ENCODE measurements at places on chromosomes 7 and 10. TPM values are rescaled to one million over a fixed set of nuclear protein-coding genes. Genes with fewer than 3 reads are reported as not detected.
A peak's percentile ranks its signal among the peaks of the same experiment; 100 is the strongest.

DNA sequence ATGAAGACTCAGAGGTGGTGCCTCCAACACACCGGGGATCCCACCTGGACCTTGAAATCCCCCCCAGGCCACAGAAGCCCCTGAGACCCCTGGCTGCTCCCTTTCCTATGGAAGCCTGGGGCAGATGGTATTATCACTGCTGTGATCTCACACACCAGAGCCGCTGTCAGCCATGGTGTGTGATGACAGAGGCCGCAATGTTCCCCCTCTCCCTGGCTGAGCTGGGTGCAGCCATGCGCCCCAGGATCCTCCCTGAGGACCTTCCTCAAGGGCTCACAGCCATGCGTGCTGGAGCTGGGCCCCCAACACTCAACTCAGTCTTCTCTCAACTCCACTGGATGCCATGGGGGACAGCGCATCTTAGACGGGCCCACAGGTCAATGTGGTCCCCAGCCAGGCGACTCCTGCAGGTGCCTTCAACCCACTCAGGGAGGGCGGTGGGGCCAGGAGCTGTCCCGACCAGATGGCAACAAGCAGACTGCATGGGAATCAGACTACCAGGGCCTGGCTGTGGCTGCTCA is 44.9 kb downstream of the VIPR2 start:
- no peaks in the 10 kb centered on the region for H3K27me3 ChIP-seq
- no peaks in the 10 kb centered on the region for H3K36me3 ChIP-seq
- DNase-seq, result no peak
- no peak overlapping the region for H3K27ac ChIP-seq

DNA sequence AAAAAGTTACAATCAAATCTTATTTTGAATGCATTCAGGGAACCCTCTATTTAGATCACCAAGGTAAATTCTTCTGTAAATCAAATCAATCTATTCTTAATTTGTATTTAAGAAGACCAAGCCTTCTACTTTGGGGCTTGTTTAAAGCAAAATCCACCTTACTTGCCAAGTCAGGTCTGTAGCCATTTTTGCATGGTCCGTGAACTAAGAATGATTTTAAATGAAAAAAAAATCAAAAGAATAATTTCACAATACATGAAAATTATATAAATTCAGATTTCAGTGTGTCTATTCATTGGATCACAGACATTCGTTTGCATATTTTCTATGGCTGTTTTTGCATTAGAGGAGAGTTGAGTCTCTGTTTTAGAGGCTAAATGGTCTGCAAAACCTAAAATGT is 59.4 kb downstream of the SYPL1 start:
- H3K36me3 ChIP-seq, result no peaks in the 10 kb centered on the region
- no peak overlapping the region for H3K4me3 ChIP-seq
- H3K27ac ChIP-seq, result no peak overlapping the region
- peaks cover 2% of the 10 kb centered on the region for H3K27me3 ChIP-seq
- peaks cover under 1% of the 10 kb centered on the region for H3K4me1 ChIP-seq
- DNase-seq, result no peak

- no peaks in the 10 kb centered on the region for H3K4me1 ChIP-seq
- no peak overlapping the region for H3K4me3 ChIP-seq
- peaks cover 25% of the 10 kb centered on the region for H3K27me3 ChIP-seq
- no peak overlapping the region for H3K27ac ChIP-seq
- no peaks in the 10 kb centered on the region for H3K36me3 ChIP-seq
- DNase-seq, result no peak
These were observed 12.7 kb downstream of the SCIN start for GRCh38 chr7:12583176-12583575.

DNA sequence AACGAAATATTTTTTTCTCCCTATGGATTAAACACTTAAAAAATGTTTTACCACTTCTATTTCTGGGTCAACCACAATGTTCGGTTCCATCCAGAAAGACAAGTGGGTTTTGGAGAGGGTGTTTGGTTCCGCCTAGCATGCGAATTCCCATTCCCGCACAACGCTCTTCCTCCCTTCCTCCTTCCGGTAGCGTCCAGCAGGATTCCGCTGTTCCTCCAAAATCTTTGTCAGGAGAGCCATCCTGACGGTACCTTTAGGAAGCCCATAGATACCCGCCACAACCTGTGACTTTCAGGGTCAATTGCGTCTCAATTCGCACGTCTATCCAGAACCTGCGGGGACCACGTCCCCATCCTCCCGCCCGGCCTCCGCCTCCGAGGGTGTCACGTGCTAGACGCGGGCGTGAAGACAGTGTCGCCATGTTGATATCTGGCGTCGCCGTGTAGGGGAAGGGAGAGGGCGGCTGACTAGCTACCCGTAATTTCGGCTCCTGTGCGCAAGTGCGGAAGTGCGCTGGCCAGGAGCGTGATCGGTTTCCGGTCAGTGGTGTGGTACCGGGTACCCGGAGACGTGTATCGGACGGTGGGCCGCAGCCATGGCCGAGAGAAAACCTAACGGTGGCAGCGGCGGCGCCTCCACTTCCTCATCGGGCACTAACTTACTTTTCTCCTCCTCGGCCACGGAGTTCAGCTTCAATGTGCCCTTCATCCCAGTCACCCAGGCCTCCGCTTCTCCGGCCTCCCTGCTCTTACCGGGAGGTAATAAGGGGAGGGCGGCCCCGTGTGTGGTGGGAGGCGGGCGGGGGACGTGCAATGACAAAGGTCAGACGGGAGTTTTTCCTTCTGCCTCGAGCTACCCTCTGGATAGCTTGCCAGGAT is at the start of gene SEC23IP:
TSS of gene SEC23IP (plus strand) at position 543 of the 878 bp plus-strand sequence. CDS start at position 596, 53 bp downstream.
- peak within 1 kb of the TSS; percentile 96 for H3K4me3 ChIP-seq
- no peaks in the 10 kb centered on the region for H3K27me3 ChIP-seq
- H3K27ac ChIP-seq, result peak within 1 kb of the TSS; percentile 91
- peaks cover 5% of the 10 kb centered on the region for H3K36me3 ChIP-seq
- DNase-seq, result peak; percentile 96

Gene CASP2
- 67.8 TPM for total RNA-seq

GRCh38 chr7:77433901-77434300 is 17.8 kb upstream of the GSAP start:
- H3K36me3 ChIP-seq, result no peaks in the 10 kb centered on the region
- no peak overlapping the region for H3K27ac ChIP-seq
- peaks cover 15% of the 10 kb centered on the region for H3K4me1 ChIP-seq
- H3K27me3 ChIP-seq, result no peaks in the 10 kb centered on the region
- H3K4me3 ChIP-seq, result no peak overlapping the region

Gene SCD
- total RNA-seq, result 80.1 TPM

Gene ZNF775
- 5.1 TPM for total RNA-seq

DNA sequence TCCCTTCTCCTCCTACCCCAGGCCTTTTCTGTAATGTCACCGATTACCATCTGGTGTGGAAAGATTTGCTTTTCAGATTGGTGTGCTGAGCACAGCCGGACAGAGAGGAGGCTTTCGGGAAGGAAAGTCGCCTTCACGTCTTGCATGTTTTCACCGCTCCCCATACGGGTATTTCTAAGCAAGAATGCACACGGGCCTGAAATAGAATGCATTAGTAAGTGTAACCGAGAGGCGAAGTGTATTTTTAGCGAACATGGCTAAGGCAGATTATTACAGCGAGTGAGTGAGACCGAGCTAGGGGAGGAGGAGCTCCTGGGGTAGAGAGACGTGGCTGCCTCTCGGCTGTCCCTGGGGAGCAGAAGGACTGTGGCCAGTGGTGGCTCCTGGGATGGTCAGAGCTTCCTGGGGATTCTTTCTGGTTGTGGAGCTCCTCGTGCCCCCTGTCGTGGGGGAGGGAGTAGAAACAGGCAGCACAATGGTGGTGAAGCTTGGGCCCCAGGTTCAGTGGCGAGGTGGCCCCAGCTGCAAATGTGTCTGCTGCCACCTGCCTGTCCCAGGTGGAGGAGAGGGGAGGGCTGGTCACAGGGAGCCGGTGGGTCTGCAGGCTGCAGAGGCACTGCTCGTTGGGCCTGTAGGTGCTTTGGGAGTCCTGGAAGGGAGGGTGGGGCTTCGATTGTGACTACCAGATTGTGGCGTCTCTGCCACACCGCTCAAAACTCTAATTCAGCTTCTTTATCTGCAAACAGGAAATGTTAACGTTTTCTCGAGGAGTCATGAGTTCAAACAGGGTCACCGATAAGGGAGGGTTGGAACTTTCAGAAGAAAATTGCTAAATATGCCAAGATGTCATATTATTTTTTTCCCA is 135.8 kb downstream of the CAMK1D start:
- no peaks in the 10 kb centered on the region for H3K27me3 ChIP-seq
- peaks cover 30% of the 10 kb centered on the region for H3K4me1 ChIP-seq
- no peak for DNase-seq
- no peak overlapping the region for H3K4me3 ChIP-seq
- peak overlapping the region; percentile 78 for H3K27ac ChIP-seq

Gene CCNJ
- 14.2 TPM for total RNA-seq

DNA sequence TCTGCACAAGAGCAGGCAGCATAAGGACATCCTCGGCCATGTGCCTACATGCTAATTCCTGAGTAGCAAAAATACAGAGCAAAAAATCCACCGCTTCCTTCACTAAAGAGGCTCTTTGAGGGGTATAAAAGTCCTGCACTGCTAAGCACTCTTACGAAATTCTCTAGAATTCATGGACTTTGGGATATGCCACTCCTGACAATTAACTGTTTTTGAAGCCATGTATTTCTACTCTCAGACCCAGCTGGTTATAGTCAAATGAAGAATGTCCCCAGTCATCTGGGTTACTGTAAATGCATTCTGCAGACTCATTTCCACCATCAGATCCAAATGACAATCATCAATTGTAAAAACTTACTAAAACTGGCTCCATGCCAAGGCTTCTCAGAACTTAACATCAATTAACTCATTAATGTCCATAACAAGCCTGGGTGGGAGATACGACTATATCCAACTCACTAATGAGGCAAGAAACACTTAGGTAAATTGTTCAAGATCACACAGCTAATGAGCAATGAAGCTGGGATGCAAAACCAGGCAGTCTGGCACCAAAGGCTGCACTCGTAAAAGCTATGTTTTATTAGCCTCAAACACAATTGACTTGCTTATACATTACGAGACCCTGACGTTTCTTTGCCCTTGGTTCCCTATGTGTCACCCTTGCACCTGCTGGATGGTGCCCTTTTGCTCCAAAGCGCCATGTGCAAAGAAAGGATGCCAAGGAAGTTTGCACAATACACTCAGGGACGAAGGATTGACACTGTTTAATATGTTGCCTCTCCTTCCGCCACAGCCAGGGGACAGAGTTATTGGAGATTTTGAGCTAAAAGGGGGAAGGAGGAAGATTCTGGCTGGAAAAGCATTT is 250.4 kb downstream of the ELMO1 start:
- no peak overlapping the region for H3K4me3 ChIP-seq
- no peaks in the 10 kb centered on the region for H3K27me3 ChIP-seq
- H3K4me1 ChIP-seq, result peaks cover 6% of the 10 kb centered on the region
- no peak overlapping the region for H3K27ac ChIP-seq
- DNase-seq, result no peak
- no peaks in the 10 kb centered on the region for H3K36me3 ChIP-seq

- no peaks in the 10 kb centered on the region for H3K4me1 ChIP-seq
- H3K27me3 ChIP-seq, result peaks cover 4% of the 10 kb centered on the region
- peaks cover 10% of the 10 kb centered on the region for H3K36me3 ChIP-seq
- DNase-seq, result no peak
- no peak overlapping the region for H3K27ac ChIP-seq
These were observed 135.2 kb downstream of the ADAM12 start for GRCh38 chr10:126252884-126253610.

- no peak for DNase-seq
- H3K4me3 ChIP-seq, result no peak overlapping the region
- H3K36me3 ChIP-seq, result no peaks in the 10 kb centered on the region
- H3K27ac ChIP-seq, result no peak overlapping the region
- no peaks in the 10 kb centered on the region for H3K4me1 ChIP-seq
These were observed 161.0 kb downstream of the SKIDA1 start for GRCh38 chr10:21364196-21365114.

GRCh38 chr7:103996017-103996551 is 6.6 kb upstream of the RELN start:
- peaks cover 8% of the 10 kb centered on the region for H3K27me3 ChIP-seq
- no peak overlapping the region for H3K4me3 ChIP-seq
- H3K4me1 ChIP-seq, result no peaks in the 10 kb centered on the region
- H3K36me3 ChIP-seq, result no peaks in the 10 kb centered on the region
- no peak for DNase-seq
- H3K27ac ChIP-seq, result no peak overlapping the region

DNA sequence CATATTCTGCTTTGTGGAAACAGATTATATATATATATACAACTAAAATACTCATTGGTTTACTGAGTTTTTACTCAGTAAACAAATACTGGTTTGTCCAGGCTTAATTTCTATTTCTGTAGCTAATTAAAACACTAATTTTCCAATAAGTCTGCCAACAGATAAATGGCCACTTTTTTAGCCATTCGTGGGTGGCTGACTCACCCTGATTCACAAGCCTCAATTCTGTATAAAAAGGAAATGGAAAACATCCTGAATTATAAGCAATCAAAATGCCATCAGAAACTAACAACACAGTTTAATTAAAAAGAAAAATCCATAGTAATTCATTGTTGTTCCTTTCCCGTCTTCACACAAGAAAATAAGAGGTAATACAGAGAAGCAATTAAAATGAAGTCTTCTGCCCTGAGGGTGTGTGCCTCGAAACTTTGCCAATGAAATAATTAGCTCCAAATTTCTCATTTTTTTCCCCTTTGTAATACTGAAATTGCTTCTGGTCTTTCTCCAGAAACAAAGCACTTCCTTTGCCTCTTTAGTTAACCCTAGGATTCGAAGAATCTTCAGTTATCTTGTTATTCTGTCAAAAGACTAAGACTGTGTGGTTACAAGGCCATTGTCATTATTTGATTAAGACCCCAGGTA is 118.7 kb upstream of the PTN start:
- H3K4me1 ChIP-seq, result no peaks in the 10 kb centered on the region
- no peak overlapping the region for H3K4me3 ChIP-seq
- no peak overlapping the region for H3K27ac ChIP-seq
- H3K27me3 ChIP-seq, result no peaks in the 10 kb centered on the region
- H3K36me3 ChIP-seq, result no peaks in the 10 kb centered on the region
- DNase-seq, result no peak

DNA sequence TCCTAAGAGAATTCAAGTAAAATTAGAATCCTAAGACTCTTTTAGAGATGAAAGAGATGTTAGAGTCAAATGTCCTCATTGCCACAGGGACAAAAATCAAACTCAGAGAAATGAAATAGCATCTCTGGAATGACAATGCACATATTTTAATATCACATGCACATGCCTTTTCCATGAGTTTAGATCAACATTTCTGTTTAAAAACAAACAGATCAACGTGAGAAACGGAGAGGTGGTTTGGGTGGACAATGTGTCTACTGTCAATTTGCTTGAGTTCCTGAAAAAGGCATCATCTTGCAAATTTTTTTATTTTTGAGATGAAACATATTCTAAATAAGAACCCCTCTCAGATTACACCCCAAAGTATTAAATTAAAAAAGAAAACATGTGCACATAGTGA is 130.0 kb downstream of the CHRM2 start:
- no peak overlapping the region for H3K27ac ChIP-seq
- no peaks in the 10 kb centered on the region for H3K36me3 ChIP-seq
- H3K4me3 ChIP-seq, result no peak overlapping the region
- DNase-seq, result no peak
- H3K27me3 ChIP-seq, result no peaks in the 10 kb centered on the region

- no peak overlapping the region for H3K4me3 ChIP-seq
- no peaks in the 10 kb centered on the region for H3K27me3 ChIP-seq
- H3K36me3 ChIP-seq, result no peaks in the 10 kb centered on the region
- H3K4me1 ChIP-seq, result no peaks in the 10 kb centered on the region
- DNase-seq, result no peak
These were observed 356.4 kb downstream of the ANKRD7 start for GRCh38 chr7:118580743-118581382.

Measured in natural killer cell treated with Interleukin-12 subunit alpha and Interleukin-12 subunit beta and Interleukin-15 and Interleukin-18, amount 100 ng/mL, for 72 hours (primary cell).